ENCODE measurements at places on chromosomes 12 and 14.

- no peak for DNase-seq
Measured at GRCh38 chr12:20120403-20120725, 248.0 kb upstream of the PDE3A start.

GRCh38 chr12:13836099-13836498, 145.3 kb downstream of the GRIN2B start:
- no peak for DNase-seq

DNA sequence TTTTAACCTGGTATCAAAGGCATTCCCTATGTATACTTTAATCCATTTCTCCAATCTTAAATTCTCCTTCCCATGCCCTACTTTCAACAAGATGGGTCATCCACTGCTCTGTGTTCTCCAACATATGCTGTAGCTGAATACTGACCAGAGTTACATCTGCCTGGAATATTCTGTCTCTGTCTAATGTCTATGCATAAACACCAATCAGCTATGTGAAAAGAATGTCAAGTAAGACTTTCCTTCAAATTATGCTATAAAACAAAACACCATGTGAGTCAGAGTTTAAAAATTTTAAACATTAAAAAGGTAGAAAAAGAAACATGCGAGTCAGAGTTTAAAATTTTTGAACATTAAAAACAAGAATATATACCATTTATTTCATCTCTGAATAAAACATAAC, 19.3 kb downstream of the NT5DC3 start:
- no peak for DNase-seq

GRCh38 chr12:40559865-40560264, 132.4 kb upstream of the CNTN1 start:
- DNase-seq: no peak

- no peak for DNase-seq
Measured at GRCh38 chr14:22517117-22517720, 71.8 kb downstream of the DAD1 start.

DNA sequence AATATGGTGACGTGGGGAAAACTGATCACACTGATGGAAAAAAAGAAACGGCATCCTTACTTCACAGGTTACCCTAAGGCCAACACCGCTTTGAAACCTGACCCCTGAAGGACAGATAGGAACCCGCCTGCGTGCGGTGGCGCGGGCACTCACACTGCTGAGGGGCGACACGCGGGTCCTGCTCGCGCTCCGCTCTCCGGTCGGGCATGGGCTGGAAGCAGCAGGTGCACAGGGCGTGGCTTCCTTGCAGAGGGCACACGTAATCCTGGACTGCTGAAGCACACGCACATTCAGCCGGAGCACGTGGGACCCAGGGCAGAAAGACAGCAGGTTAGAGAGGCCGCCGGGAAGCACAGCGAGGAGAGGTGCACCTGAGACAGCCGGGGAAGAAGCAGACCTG, 22.8 kb upstream of the GOLGA3 start:
- no peak for DNase-seq

- no peak for DNase-seq
Measured at GRCh38 chr12:122060081-122060501, 18.5 kb upstream of the MLXIP start.

DNA sequence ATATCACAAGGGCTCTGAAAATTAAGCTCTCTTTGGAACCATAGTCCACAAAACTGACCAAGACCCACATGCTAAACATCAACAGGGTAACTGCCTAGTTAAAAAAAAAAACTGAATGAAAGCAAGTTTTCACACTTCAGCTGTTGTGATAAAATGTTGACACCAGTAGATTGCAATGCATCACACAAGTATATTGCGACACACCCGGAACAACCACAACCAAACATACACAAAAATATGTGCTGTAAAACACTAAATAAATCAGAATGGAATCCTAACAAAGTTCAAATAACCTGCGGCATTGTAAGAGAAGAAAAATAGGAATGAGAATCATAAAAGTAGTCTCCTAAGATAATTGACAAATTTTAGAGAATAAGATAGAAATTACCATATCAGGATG, 710.3 kb downstream of the AACS start:
- no peak for DNase-seq

DNA sequence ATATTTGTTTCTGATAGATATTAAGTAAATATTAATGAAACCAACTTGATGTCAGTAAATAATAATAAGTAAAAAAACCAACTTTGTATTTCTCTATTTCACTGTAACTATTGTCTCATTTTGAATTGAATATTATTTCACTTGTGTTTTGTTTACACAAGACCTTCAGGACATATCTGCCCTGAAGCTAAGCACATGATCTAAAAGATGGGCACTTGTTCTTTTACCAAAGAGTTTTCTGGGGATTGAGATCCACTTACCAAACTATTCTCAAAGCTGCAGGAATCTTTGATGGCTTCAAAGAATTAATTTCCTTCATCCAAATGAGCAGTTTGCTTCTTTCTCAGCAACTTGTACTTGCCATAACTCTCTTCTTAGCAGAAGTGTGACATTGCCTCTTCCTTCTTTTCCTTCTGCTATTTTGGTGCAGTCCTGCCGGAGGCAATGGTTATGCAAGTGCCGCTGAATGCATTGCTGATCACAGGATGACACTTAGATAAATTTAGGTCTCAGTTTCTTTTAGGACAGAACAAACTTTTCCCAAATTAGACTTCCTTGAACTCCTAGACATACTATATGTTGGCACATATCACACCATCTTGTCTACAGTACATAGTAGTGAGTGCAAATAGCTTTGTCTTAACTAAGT, 9.2 kb downstream of the FAR2 start:
- no peak for DNase-seq

GRCh38 chr12:40104461-40105264, 1.2 kb downstream of the SLC2A13 start:
- DNase-seq: no peak

DNA sequence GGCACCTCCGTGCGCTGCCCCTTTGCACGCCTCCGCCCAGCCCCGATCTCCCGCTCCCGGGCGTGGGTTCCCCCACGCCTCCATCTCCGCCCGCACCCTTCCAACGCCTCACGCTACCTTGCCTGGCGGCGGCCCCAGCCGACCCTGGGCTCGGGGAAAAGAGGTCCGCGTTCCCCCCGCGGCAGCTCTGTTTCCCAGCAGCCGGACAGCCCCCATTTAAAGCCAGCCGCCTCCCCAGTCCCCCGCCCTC, at the start of gene PRIMA1:
PRIMA1 (minus strand) TSS at position 193 of the 250 bp plus-strand sequence. CDS start 767 bp downstream, outside the sequence.
- no peak for DNase-seq

DNA sequence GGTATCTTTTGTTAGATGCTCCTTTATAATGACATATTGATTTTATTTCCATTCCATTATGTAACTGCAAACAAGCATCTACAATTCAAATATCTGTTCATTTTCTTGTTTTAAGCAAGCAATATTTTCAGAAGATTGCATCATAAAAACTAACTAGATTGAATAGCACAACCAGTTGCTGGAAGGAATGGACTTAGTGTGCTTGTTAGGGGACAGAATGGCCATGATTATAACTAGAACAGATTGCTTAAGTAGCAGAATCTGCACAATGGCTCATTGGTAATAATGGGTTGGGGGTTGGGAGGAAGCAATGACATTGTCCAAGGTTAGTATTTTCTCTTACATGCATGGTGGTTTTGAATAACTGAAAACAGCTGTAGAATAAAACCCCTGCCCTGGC, 939.5 kb downstream of the SLC16A7 start:
- DNase-seq: no peak

DNA sequence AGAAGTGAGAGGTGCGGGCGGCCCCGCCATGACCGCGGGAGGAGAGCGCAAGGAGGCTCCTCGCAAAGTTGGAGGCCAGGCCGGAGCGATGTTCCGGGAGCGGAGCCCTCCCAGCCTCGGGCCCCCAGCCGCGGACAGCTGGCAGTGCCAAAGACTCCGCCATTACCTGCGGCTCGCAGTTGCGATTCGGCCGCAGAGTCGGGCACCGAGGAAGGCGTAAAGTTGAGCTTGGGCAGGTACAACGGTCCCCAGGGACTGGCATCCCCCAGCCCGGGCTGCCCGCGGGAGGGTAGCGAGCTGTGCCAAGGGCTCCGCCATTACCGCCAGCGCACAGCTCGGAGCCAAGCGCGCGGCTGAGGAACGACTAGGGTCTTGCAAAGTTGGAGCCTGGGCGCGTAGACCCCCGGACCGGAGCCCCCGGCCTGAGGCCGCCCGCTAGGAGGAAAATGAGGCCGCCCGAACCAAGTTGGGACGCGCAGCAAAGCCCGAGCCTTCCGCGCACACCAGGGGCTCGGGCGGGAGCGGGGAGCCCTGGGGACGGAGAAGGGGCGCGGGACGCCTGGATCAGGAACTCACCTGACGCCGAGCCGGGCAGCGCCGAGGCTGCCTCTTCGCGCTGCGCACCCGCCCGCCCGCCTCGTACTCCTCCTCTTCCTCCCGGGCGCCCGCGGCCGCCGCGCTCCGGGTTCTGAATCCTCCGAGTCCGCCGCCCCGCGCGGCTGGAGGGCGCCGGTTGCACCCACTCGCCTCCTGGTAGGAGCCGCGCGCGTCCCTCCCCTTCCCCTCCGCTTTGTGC, 677 bp downstream of the NOS1 start:
- no peak for DNase-seq

- no peak for DNase-seq
Measured at GRCh38 chr12:114240288-114240687, 165.7 kb downstream of the TBX5 start.

- no peak for DNase-seq
Measured at GRCh38 chr12:58420503-58420902, 479.1 kb downstream of the ATP23 start.

DNA sequence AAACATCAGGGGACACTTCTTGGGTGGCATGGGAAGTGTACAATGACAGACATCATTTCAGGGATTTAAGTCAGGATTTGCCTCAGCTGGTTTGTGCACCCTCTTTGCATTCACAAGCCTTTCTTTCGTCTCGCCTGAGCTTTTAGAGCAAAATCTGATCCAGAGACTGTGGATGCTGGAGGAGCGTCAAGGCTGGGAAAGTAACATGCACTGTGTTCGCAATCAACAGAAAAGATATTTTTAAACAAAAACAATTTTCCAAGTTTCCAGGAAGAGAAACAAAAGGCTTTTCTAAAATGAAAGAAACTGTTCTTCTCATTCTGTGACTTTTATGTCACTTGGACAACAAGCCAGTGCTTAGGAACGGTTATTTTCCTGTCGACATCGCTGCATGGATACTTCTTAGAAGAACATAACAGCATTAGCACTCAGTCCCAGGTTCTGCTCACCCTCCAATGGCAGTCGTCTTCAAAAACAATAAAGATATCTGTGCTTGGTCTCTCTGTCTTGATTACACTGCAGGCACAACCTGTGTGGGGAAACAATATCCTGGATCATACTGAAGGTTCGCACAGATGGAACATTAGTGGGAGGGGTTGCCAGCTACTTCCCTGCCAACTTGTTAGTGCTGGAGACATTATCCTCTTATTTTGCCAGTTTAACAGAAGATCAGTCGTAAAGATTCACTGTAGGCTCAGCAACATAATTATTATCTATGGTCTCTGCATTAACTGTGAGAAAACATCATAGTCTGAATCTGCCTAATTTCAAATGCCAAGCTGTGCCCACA, 403.3 kb upstream of the ATP2B1 start:
- DNase-seq: no peak

GRCh38 chr12:28937196-28937595, 211.9 kb upstream of the FAR2 start:
- DNase-seq: no peak

GRCh38 chr14:76872796-76873432, 46.7 kb downstream of the LRRC74A start:
- peak; percentile 23 for DNase-seq

- no peak for DNase-seq
Measured at GRCh38 chr14:22479776-22480464, 109.1 kb downstream of the DAD1 start.

DNA sequence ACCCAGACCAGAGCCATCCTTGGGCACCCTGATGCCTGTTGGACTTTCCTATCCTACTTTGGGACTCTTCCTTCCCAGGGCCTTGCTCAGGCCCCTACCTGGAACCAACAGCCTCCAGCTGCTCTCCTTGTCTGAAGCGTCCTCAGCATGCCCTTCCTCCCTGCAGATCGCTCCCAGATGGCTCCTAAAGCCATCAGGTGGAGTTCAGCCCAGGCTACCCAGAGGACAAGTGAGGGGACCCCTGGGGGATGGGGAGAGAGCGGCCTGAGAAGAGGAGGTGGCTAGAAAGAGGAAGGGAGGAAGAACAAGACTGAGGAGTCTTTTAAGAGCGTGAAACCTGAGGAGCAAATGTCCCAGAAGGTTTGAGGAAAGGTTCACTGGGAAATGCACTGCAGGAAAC, 236.6 kb downstream of the ZFP36L1 start:
- DNase-seq: no peak

DNA sequence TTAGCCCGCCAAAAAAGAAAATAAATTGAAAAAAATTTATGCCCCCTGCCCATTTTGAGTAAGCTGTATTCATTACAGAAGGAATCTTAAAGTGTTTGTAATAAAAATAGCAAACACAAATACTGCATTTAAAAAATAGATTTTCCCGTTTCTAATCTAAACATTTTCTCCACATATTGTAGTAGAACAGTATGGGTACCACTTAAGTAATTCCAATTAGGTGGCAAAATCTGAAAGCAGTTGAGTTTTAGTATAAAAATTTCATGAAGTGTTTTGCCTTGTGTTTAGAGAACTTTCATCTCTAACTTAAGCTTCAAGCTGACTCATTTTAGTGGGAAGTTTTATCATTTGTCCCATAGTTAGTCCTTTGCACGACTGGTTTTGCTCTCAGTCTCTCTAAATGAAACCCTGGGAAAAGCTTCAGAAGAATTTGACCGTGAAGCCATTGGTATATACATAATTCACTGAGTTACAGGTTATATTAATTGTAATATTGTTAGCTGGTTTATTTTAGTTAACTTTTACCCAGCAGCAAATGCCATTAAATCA, 214.6 kb downstream of the ERC1 start:
- no peak for DNase-seq

DNA sequence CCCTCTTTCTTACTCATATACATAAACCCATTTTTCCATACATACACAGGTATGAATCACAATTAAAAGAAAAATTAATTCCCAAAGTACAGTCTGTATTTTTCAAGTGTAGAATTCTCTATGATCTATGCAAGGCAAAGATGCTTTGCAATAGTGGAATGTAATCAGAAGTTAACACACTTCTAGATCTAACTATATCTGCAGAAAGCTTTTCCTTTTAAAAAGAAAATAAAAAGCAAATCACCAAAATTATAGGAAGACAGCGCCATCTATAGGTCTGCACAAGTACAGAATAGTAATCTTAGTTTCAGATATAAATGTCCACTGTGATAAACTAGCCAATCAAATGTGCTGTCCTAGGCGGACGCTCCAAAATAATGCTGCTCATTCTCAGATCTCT, 22.0 kb downstream of the SLC25A21 start:
- DNase-seq: no peak

GRCh38 chr14:35078082-35078481, 32.0 kb downstream of the FAM177A1 start:
- no peak for DNase-seq

- DNase-seq: no peak
Measured at GRCh38 chr12:51826881-51827280, 21.6 kb downstream of the FIGNL2 start.

DNA sequence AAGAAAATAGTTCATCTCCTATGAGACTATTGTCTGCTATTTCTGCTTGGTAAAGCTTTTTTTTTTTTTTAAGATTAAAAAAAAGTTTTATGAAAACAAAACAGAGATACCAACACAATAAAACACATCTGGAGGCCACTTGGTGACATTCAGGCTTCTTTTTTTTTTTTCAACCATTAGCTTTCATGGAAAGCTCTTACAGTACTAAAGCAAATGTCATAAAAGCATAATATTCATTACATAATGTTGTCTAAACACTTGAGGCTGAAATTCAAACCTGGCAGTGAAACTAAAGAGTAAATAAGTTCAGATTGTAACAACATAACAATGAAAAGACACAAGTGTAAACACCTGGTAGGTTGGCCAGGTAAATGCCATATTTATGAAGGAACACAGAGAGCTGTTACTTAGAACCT, 14.7 kb downstream of the PRICKLE1 start:
- DNase-seq: no peak

- DNase-seq: no peak
Measured at GRCh38 chr14:68668028-68668427, 124.8 kb downstream of the ZFP36L1 start.
